Central memory CD4-positive, alpha-beta T cell (primary cell): ENCODE measurements at places on chromosomes 3 and 15.

DNA sequence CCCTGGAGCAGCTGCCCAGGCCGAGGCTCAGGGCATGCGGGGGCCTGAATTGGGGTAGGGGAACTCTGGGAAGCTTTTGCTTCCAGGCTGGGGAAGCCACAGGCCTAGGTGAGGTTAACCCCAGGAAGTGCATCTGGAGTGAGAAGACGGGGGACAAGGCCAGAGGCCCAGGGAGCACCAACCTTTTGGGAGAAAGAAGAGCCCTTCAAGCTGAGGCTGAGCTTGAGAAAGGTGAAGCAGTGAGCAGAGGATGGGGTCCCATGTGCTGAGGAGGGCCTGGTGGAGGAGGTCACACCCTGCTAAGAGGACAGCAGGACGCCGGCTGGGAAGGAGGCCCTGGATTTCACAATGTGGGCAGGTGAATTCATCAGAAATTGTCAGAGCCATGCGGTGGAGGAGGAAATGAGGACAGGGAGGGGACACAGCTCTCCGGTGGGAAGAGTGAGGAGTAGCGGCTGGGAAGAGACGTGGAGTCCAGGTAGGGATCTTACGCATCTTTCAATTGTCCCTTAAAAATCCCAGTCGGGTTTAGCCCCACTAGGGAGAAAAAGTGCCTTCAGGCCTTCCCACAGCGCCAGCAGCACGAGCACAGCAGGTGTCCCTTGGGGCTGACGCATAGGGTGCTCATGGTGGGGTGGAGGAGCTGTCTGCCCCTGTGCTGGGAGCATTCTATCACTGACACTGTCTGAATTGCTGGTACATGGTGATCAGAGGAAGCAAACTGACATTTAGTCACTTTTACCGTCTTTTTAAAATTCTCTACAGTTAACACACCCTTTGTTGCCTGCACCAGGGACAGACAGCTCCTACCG lies 50.9 kb downstream of the HCN4 start:
- no peak for DNase-seq

DNA sequence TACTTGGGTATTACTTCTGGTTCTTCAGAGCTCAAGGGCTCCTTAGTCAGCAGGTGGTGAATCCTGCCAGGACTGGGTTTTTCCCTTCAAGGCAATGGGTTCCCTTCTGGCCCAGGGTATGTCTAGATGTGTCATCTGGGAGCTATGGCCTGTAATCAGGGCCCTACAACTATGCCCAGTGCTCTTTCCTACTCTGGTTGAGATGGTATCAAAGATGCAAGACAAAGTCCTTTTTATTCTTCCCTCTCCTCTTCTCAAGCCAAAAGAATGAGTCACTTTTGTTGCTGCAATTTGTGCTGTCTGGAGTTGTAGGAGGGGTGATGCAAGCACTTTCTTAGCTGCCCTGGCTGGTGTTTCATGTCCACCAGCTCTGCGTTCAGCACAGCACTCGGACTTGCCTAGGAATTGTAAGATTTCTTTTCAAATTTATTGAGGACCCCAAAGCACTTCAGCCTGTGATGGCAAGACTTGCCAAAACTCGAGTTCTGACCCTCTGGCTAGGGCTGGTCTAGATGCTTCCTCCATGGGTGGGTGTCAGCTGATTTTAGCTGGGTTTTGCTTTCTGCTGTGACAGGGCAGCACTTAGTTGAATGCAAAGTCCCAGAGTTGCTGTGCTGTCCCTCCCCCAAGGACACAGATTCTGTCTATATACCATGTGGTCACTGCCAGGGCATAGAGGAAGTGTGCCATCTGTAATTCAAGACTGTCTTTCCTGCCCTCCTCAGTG lies 129.2 kb upstream of the CBLB start:
- no peak for DNase-seq

DNA sequence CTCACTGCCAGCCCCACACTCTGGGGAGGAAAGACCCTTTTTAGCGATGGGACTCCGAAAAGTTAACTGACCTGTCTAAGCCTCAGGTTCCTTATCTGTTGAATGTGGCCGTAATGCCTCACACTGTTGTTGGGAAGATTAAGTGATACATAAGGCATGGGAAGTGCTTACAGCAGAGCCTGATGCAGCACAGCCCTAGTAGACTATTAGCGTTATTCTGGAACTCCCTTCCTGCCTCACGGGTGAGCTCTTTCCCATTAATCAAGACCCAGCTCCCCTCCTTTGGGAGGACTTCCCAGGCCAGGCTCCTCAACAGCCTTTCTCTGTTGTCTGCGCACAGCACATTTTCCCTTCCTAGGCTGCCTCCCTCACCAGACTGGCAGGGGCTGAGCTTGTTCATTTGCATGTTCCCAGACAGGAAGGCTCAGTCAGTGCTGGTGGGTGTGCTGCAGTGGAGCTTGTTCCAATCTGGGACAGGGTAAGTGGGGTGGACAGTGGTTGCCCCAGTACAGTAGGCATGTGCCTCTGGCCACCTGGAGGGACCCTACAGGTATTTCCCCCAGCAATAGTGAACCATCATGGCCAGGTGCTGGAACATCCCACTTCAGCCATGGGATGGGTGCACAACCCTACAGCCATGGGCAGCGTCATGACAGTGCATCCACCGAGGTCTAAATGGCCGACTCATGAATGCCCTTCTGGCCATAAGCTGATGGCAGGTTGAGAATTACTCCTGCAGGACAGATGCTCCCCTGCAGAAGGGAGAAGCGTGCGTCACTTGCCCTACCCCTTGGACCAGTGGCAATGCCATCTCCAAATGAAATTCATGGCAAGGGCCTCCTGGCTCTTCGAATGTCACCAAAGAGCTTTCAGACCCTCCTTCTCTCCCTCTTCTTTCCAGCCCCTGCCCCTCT lies 5.8 kb upstream of the PSTPIP1 start:
- no peak for DNase-seq

GRCh38 chr3:120634539-120634938 lies 38.4 kb downstream of the NDUFB4 start:
- no peak for DNase-seq

DNA sequence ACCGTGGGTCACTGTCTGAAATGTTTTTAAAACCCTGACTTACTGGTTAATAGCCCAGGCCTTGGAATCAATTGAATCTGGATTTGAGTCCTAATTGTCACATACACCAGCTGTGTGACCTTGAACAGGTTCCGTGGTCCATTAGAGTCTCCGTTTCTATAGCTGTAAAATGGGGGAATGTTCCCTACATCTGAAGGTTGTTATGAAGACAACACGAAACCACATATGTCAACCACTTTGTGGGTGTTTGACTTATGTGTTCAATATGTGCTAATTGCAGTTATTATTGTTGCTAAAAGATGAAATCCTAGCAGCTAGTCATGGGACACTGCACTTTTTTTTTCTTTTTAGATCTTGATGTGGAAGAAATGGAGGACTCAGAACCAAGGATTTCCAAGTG lies 35.3 kb downstream of the ZBTB38 start:
- DNase-seq, result no peak

GRCh38 chr3:21599890-21600289 lies 151.1 kb downstream of the ZNF385D start:
- no peak for DNase-seq

GRCh38 chr15:89500397-89501270 lies 4.3 kb upstream of the RHCG start:
- no peak for DNase-seq

- DNase-seq, result no peak
These were observed 28.8 kb upstream of the ST3GAL6 start for GRCh38 chr3:98734306-98734705.

GRCh38 chr15:87740655-87741344 lies 515.7 kb downstream of the NTRK3 start:
- DNase-seq, result no peak

DNA sequence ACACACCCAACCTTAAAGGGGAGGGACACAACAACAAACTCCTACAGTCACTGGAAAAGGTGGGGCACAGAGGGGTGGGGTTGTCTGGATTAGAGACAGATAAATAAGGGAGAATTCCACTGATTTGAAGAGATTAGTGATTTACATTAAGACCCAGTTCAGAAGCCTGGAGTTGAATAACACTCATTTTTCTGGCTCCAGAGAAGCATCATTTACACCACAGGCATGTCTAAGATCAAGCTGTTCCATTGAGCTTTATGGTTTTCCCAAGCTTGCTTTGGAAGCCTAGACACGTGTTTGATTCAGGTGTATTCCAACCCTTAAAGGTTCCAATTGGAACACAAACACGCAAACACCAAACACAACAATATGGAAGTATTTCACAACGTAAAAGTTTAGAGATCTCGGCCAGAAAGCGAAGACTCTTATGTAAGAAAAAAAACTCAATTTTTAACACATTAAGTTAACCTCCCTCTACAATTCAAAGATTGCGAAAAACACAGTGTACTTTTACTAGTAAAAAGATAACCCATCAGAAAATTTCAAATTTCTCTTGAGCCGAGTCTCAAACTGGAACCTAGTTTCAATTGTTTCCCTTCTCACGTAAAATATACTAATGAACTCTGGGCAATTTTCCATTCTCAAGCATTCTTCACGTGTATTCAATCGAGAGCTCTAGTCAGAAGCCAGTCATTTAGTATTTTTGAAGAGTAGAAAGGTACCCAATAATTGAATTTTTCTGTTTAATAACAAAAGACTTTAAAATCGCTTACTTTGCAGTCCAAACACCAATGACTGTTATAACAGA lies 2.1 kb downstream of the TRA2B start:
- DNase-seq, result no peak

DNA sequence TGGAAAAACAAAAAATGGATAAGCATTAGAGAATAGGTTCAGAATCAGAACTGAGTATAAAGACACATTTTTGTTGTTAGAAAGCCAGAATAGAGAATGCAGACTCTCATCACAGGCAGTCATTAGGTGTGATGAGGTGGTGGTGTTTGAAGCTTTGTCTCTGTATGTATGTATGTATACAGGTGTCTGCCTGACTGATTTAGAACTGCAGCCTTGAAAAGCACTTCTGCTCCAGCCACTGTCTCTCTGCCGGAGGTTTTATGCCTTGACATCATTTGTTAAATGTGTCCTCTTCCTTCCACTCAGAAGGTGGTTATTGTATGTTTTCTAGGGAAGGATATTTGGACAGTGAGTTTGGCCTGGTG lies 80.7 kb upstream of the ZBED2 start:
- no peak for DNase-seq
